ENCODE measurements at places on chromosomes 4 and X. TPM values are rescaled to one million over a fixed set of nuclear protein-coding genes. Genes with fewer than 3 reads are reported as not detected.

DNA sequence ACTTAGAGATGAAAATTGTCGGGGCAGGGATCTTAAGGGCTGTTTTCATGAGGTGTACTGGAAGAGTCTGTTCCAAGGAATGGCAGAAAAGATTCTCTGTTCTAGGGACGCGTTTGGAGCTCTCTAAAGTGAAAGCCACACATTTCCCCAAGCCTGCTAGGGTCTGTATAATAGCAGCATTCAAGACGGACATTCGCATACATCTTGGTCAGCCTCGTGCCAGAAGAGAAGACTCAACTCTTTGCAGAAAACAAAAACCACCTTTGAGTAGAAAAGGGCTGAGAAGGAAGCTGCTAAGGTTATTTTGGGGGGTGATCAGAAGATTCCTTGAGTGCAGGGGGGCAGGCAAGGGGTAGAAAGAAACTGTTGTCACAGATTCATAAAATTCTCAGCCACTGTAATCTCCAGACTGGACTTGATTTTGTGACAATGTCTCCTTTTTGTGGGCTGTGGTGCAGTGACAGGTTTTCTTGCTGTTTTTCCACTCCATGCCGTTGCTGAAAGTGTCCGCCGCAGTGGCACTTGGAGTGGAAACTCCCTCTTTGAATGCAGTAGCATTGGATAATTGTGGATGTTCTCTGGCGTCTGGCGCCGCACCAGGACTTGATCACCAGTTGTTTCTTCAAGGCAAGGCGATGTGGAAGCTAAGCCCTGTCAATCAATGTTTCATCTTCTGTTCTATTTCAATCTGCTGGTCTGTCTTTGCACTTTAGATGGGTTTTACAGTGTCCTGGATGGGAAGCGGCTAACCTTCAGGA, 2.9 kb downstream of the GYG2 start:
- H3K27ac ChIP-seq, result no peak overlapping the region
- no peaks in the 10 kb centered on the region for H3K36me3 ChIP-seq
- H3K4me1 ChIP-seq, result no peaks in the 10 kb centered on the region
- H3K27me3 ChIP-seq, result no peaks in the 10 kb centered on the region
- no peak for DNase-seq

GRCh38 chr4:158282252-158282651, 72.0 kb downstream of the TMEM144 start:
- H3K27ac ChIP-seq, result no peak overlapping the region
- peaks cover 3% of the 10 kb centered on the region for H3K27me3 ChIP-seq
- H3K4me3 ChIP-seq, result no peak overlapping the region
- no peaks in the 10 kb centered on the region for H3K36me3 ChIP-seq

GRCh38 chr4:54942721-54943120, 182.7 kb downstream of the KDR start:
- H3K4me3 ChIP-seq, result peak overlapping the region; percentile 46
- H3K27me3 ChIP-seq, result no peaks in the 10 kb centered on the region
- peaks cover 40% of the 10 kb centered on the region for H3K4me1 ChIP-seq
- no peaks in the 10 kb centered on the region for H3K36me3 ChIP-seq
- peak; percentile 64 for DNase-seq

DNA sequence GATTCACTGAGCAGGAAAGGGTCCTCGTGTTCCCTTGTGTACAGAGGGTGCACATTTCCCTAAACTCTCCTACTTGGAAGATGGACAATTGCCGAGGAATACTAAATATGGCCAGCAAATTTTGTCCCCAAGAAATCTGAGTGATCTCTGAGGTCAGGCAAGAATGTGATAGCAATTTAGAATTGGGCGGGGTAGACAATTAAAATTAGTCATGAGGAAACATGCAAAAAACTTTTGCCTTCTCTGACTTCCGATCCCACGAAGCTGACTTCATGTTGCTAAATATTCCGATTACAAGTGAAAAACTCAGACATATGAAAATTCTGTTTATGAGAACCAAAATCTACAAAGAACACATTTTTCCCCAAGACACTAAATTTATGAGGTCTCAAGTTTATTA, 453.9 kb upstream of the ZFP42 start:
- no peaks in the 10 kb centered on the region for H3K4me1 ChIP-seq
- no peak for DNase-seq
- no peak overlapping the region for H3K27ac ChIP-seq
- no peaks in the 10 kb centered on the region for H3K36me3 ChIP-seq
- H3K4me3 ChIP-seq, result no peak overlapping the region

GRCh38 chr4:112140536-112140935, 4.7 kb upstream of the FAM241A start:
- no peak overlapping the region for H3K4me3 ChIP-seq
- peaks cover 10% of the 10 kb centered on the region for H3K4me1 ChIP-seq
- H3K36me3 ChIP-seq, result no peaks in the 10 kb centered on the region
- no peak for DNase-seq

DNA sequence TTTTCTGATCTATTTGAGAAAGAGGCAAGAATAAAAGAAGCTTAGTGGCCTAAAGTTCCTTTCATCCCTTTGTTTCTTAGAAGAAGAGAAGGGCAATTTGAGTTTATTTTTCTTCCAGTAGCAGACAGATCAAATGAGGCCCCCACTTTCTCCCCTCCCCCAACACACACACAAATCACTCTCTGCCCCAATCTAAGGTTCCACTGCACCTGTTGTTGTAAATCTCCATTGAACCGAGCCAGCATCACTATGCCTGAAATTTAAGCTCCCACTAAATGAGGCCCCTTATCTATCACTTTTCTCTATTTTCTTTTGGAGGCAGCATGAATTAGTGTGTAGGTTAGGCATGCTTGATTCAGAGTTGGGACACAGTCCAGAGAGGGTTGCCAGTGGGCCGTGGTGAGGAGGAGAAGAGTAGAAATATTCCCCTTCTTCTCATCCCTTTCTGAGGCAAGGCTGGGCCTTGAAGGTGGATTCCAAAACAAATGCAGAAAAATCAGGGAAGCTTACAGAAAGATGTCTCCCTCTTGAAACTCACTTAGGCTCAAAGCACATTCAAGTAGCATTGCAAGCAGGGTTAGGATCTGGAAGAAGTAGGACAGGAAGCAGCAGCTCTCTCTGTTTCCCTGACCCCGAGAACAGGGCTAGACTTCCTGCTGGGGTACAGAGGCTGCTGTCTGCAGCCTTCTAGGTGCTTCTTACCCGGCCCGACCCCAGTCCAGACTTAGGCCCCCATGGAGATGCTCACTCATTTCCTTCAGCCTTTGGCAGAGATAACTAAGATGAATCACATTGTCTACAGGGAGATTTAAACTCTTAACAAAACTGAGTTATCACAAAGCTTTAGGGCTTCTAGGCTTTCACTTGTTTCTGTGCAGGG, 70.7 kb downstream of the RASL11B start:
- DNase-seq, result no peak
- no peak overlapping the region for H3K27ac ChIP-seq
- no peaks in the 10 kb centered on the region for H3K36me3 ChIP-seq
- peaks cover 15% of the 10 kb centered on the region for H3K4me1 ChIP-seq
- H3K4me3 ChIP-seq, result no peak overlapping the region

- no peaks in the 10 kb centered on the region for H3K4me1 ChIP-seq
- H3K4me3 ChIP-seq, result no peak overlapping the region
- H3K36me3 ChIP-seq, result no peaks in the 10 kb centered on the region
- DNase-seq, result no peak
- no peak overlapping the region for H3K27ac ChIP-seq
These were observed 612.7 kb downstream of the KCTD8 start for GRCh38 chr4:43835869-43836268.

RNF150 gene
- not detected for total RNA-seq

NAT8L gene
- 0.05 TPM for total RNA-seq

TRIM60 gene
- total RNA-seq, result not detected

KLHL5 gene
- 17.0 TPM for total RNA-seq

GC gene
- total RNA-seq, result not detected

PRDM8 gene
- 3.7 TPM for total RNA-seq

All from activated CD8-positive, alpha-beta T cell treated with anti-CD3 and anti-CD28 coated beads, Interleukin-2, amount 10 ng/mL, durations not matched to agents 7 days and 5 days (primary cell).